ENCODE measurements at places on chromosomes 13 and 19. TPM values are rescaled to one million over a fixed set of nuclear protein-coding genes. Genes with fewer than 3 reads are reported as not detected.

DNA sequence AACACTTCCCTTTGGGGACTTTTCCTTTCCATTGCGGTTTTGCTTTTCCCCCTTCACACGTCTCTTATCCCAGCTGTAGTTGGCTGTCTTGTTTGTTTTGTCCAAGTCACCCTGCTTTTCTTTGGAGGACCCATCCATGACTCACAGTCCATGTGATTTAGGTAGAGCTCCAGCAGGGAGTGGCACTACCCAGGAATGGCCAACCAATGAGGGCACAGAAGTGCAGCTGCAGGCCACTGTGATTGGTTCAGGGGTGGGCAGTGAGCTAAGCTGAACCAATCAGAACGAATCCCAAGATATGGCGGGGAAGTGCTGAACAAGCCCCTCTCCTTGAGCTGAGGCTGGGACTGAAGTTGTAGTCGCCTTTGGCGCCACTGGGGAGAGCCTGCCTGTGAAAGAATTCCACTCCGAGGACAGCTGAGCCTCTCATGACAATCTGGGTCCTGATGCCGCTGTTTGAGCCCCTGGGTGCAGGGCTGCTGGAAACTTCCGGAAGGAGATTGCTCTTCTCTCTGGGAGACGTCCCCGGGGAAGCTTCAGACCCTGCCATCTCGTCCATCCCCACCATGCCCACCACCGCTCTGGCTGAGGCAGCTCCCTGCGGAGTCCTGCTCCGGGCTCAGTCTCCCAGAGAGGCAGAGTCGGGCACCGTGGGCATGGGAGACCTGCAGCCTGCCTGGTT, 62.9 kb upstream of the URI1 start:
- DNase-seq, result no peak

PRODH2 gene
- not detected for total RNA-seq

GRCh38 chr13:22422023-22422422, 751.1 kb downstream of the FGF9 start:
- no peak for DNase-seq

REEP6 gene
- total RNA-seq, result 3.2 TPM

PLVAP gene
- 27.6 TPM for total RNA-seq

GRCh38 chr13:24353736-24354135, 44.4 kb downstream of the C1QTNF9 start:
- DNase-seq, result no peak

GRCh38 chr19:34261334-34262109, 7.2 kb downstream of the GARRE1 start:
- DNase-seq, result no peak

KLK4 gene
- total RNA-seq, result not detected

DNA sequence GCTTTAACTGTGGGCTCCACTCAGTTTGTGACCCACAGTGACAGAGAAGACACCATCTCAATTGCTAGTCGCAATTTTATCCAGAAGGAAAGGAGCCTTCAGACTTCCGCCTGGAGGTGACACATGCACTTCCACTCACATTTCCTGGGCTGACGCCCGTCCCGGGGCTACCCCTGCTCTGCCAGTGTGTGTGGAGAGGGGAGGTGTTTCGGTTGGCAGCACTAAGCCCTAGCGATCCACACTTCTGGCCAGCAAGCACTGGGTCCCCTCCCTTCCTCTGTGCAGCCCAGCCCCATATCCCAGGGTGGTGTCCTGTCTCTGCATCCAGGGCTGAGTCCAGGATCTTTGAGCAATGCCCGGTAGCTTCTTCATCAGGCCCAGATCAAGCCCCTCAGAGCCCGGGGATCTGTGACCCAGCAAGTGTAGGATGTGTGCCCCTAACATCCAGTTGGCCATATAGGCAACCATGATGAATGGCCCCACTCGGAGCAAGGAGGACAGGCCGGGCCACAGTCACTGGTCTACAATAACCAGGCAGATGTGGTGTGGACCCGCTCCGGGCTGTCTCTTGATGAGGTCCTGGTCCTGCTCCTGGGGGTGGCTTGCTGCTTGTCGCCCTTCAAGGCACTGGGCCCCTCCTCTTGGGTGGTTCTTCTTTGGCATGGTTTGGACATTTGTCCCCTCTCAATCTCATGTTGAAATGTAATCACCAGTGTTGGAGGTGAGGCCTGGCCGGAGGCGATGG, 141.9 kb upstream of the SPACA7 start:
- no peak for DNase-seq

GRCh38 chr13:20441056-20441455, 84.6 kb downstream of the CRYL1 start:
- no peak for DNase-seq

- DNase-seq, result no peak
Observed at GRCh38 chr19:35858311-35858710, 1.6 kb downstream of the KIRREL2 start.

SYNGR4 gene
- not detected for total RNA-seq

NCAN gene
- not detected for total RNA-seq

- no peak for DNase-seq
Observed at GRCh38 chr19:3670796-3671679, 29.2 kb downstream of the PIP5K1C start.

CABP5 gene
- not detected for total RNA-seq

DNA sequence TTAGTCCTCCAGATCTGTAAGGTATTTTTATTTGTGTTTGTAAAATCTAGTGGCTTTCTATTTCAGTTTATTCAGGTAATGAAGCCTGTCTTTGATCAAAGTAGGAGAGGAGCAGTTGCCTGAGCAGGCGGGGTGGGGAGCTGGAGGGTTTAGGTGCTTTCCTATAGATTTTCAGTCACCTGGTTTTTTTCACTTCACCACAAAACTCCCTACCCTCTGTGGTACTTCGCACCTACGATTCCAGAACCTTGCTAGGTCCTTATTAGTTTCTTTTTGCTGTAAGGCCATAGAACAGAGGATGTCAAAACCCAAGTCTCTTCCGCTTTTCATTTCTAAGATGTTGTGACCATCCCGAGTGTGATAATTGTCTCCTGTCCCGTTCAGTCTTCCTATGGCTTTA, 26.6 kb downstream of the SLAIN1 start:
- DNase-seq, result no peak

- no peak for DNase-seq
Observed at GRCh38 chr19:55554302-55554701, 9.0 kb upstream of the SBK3 start.

TMEM145 gene
- not detected for total RNA-seq

DNA sequence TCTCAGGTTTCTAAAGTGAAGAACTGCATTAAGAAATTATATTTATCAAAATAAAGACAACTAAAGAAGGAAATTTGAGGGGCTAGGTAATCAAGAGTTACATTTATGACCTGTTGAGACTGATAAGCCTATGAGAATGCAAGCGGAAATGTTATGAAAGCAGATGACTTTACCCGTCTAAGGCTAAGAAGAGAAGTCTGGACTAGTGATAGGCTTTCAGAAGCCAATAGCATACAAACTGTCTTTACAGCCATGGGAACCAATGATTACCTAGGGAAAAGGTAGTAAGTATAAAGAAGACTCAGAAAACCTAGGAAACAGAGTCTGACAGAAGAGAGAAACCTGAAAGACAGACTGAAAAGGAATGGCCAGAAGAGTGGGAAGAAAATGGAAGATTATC, 11.2 kb downstream of the TSC22D1 start:
- DNase-seq, result no peak

GRCh38 chr13:52686376-52686775, 33.7 kb downstream of the SUGT1 start:
- DNase-seq, result no peak

- no peak for DNase-seq
Observed at GRCh38 chr19:48986211-48986610, 6.9 kb downstream of the GYS1 start.

DNA sequence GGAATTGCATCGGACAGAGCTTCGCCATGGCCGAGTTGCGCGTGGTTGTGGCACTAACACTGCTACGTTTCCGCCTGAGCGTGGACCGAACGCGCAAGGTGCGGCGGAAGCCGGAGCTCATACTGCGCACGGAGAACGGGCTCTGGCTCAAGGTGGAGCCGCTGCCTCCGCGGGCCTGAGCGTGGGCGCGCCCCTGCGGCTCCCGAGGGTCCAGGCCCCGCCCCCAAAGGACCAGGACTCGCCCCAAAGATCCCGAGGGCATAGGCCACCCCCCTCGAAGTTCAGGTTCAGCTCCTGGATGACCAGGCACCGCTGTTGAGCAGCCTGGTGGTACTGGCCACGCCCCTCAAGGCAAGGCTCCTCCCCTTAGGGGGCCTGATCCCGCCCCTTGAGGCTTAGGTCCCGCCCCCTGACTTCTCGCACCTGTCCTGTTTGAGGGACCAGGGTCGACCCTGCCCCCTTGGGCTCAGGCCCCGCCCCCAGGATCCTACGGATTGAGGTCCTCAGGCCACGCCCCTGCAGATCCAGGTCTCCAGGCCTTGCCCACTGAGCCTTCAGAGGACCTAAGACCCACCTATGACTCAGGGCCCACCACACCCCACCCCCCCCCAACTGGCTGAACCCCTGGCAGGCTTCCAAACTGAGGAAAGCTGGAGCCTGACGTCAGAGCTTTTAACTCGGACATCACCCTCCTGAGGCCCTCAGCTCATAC, 43.1 kb downstream of the CYP4F22 start:
- no peak for DNase-seq

- DNase-seq, result no peak
Observed at GRCh38 chr19:56261145-56261544, 11.4 kb upstream of the EDDM13 start.

DNA sequence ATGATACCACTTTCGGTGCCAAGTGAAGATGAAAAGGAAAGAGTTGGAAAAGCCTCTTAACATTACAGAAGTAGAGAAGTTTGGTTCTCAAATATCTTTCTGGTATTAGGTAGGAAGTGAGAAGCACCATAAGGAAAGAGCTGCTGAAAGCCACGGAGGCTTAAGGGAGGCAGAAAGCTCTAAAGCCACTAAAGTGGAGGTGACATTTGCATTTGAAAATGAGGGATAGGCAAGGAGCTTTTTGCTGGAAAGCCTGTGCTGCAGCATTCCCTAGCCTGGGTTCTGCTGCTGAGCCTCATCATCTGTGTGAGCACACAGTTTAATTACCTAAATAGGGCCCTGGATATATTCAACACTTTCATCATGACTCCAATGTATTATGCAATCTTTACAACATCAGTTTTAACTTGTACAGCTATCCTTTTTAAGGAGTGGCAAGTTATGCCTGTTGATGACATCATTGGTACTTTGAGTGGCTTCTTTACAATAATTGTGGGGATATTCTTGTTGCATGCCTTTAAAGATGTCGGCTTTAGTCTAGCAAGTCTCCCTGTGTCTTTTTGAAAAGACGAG, 315.4 kb downstream of the RBM26 start:
- no peak for DNase-seq

MBD3L2 gene
- not detected for total RNA-seq

- DNase-seq, result no peak
Observed at GRCh38 chr13:44778761-44779484, 202.8 kb upstream of the TSC22D1 start.

- no peak for DNase-seq
Observed at GRCh38 chr13:45807520-45808099, 43.9 kb downstream of the SIAH3 start.

RFPL4A gene
- not detected for total RNA-seq

DNA sequence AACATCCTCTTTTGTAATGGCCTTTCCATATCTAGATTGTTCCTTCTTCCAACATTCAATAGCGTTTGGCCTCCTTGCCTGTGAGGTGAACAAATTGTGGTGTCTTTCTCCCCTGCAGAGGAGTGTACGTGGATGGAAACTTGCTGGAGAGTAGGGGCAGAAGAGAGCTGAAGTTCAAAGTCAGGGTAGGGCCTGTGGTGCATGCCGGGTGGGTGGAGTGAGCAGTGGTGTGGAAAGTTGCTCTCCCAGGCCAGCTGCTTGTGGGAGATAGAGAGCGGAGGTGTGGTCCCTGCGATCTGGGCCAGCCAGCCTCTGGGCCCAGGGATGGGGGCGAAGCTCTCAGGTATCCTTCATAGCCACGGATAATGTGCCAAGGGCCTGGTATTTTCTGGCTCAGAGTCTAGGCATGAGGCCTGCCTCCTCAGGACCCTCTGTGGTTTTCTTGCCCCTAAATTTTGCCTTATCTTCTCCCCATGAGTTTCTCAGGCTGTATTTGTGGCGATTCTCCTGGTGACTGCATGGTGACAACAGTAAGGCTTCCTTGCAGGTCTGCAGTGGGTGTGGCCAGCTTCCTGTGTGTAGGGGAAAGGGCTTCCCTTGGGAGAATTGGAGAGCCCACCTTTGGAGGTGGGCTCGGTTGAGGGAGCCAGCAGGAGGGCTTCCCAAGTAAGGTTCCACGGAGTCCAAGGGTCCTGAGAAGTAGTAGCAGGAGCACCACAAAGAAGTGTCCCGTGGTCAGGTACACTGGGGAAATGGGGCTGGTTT, 6.7 kb downstream of the RGCC start:
- DNase-seq, result no peak

EPSTI1 gene
- total RNA-seq, result 0.93 TPM

DNA sequence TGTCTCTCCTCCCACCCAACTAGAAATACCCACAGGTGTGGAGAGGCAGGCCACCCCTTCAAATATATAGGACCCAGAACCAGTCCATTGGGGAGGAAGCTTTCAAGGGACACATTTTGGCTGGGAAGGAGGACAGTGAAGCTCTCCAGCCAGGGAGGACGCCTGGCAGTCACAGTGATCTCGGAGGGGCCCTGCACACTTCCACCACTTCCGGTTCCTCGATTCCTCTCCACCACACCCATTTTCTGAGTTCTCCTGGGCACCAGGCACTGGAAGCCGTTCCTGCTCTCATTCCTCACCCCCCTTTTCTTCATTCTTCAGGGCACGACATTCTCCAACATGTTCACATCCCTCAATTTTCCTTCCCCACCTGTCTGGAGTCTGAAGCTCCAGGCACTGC, 30.4 kb upstream of the CEACAM21 start:
- DNase-seq, result no peak

C5AR1 gene
- total RNA-seq, result 1.2 TPM

DNA sequence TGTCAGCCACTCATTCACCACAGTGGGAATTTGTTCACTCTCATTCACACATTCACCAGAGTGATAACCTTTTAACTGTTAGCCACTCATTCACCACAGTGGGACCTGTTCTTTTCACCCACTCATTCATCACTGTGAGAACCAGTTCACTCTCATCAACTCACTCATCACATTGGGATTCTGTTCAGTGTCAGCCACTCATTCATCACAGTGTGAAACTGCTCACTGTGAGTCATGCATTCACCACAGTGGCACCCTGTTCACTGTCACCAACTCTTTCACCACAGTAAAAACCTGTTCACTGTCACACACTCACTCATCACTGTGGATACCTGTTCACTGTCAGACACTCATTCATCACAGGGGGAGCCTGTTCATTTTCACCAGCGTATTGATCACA, 43.5 kb upstream of the ZNF85 start:
- DNase-seq, result no peak

- no peak for DNase-seq
Observed at GRCh38 chr19:6773323-6773931, 919 bp downstream of the VAV1 start.

CGB7 gene
- total RNA-seq, result 4.3 TPM

GRCh38 chr19:35524181-35524837, 3.8 kb downstream of the SBSN start:
- DNase-seq, result no peak

ZNF66 gene
- total RNA-seq, result 6.4 TPM

- DNase-seq, result no peak
Observed at GRCh38 chr13:97549201-97549600, 115.2 kb downstream of the RAP2A start.
